ENCODE measurements at places on chromosomes 16 and 17.

GRCh38 chr17:49437696-49438435 lies 23.2 kb upstream of the PHB1 start:
- peak; percentile 41 for DNase-seq

GRCh38 chr16:89207993-89208392 lies 7.7 kb upstream of the SLC22A31 start:
- no peak for DNase-seq

DNA sequence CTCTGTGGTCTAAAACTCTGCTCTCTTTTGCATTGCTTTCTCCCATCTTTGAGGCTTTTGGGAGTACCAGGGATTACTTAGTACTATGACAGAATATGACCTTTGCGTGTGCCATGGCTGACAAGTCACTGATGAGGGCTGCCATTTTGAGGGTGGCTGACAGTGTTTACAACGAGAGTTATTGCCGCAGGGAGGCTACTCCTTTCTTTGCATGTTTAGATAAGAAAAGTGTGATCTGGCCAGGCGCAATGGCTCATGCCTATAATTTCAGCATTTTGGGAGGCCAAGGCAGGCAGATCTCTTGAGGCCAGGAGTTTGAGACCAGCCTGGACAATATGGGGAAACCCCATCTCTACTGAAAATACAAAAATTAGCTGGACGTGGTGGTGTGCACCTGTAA lies 77.5 kb downstream of the GSG1L start:
- peak; percentile 13 for DNase-seq

- peak; percentile 78 for DNase-seq
Observed at GRCh38 chr16:85296859-85297660, 184.8 kb upstream of the CIBAR2 start.

- DNase-seq: no peak
Observed at GRCh38 chr16:4410335-4411075, 5.9 kb downstream of the CORO7 start.
